PC-3 (cell line): ENCODE measurements at places on chromosomes 4 and X.

GRCh38 chr4:81771721-81772120 is 300.0 kb upstream of the RASGEF1B start:
- DNase-seq, result no peak

DNA sequence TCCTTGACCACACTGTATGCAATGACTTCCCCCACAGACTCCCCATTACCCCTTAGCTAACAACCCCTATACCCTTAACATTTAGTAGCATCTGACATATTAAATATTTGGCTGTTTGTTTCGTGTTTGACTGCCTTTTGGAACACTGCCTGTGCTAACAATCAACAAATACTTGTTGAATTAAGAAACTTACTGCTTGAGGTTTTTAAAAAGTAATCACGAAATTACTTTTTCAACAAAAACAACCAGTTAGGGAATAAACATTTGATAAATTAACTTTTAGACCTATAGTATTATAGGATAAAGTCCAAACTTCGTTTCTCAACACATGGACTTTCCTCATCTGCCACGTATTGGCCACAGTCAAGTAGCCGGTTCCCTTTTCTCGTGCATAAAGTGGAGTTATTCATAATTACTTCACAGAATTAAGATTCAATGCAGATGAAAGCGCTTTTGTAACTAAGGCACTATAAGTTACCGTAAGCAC is 555 bp upstream of the ELMOD2 start:
- DNase-seq, result no peak

DNA sequence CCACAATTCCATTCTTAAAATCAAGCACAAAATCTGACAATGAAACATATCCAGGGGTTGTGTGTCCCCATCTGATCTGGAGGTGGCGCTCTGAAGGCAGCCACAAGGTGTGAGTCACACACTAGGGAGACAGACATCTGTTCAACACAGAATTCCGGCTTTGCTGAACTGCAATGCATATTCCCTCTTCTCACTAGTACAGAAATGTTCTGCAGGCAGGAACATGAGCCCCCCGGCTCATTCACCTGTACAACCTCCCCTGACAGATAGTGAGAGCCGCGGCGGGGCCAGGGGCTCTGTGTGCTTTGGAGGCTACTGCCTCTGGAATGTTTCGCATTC is 41.9 kb downstream of the WDR1 start:
- peak; percentile 42 for DNase-seq

DNA sequence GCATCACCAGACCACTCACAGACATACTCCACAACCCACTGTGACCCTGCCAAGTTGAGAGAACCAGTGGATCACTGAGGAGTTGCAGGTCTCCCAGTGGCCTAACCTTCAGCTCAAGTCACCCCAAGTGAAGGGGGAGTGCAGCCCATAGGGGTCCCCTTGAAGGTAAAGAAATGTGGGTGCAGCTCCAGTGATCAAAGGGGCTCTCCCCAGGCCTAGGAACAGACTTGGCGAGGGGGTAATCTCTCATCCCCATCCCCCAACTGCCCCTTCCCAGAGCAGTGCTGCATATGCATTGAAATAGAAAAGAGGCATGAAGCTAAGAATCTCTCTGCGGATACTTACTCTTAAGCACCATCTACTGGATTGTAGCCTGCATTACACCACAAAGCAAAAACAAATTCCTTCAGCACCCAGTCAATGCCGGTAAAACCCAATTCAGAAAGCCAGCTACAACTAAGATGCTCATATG is 27.0 kb downstream of the MAGEE1 start:
- DNase-seq, result peak; percentile 50
